Smooth muscle cell of the pulmonary artery (primary cell): ENCODE measurements at places on chromosomes 16 and 17. TPM values are rescaled to one million over a fixed set of nuclear protein-coding genes. Genes with fewer than 3 reads are reported as not detected.

EVI2B gene
- 0.07 and 0.13 TPM in 2 replicates for total RNA-seq

ZNF750 gene
- total RNA-seq: not detected in 2 replicates

FOXN1 gene
- total RNA-seq: not detected in 2 replicates

C17orf50 gene
- not detected in 2 replicates for total RNA-seq
